ENCODE measurements at places on chromosomes 16 and 17.

- DNase-seq, result no peak
Measured at GRCh38 chr16:1907226-1907860, 10.9 kb downstream of the HS3ST6 start.

GRCh38 chr17:75086496-75087181 lies 1.1 kb upstream of the SLC16A5 start:
- DNase-seq, result no peak

- no peak for DNase-seq
Measured at GRCh38 chr17:77131904-77132303, 8.9 kb upstream of the SEC14L1 start.

DNA sequence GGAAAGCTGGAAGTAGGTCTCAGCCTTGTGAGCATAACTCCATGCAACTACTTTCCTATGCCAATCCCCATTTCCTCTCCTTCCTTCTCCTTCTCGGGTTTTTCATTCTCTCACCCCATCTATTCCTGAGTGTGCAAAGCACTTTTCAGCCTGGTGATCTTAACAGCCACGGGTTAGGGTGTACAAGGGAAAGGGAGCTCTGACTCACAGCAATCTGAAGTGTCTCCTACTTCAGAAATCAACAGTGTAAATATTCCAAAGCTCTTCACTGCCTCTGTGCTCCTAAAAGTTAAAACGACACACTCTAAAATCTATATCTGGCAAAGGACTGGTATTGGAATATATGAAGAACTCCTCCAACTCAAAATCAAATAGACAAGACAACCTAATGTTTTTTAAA lies 268.0 kb upstream of the IRX3 start:
- no peak for DNase-seq

GRCh38 chr17:79597040-79597439 lies 13.8 kb downstream of the RBFOX3 start:
- no peak for DNase-seq

GRCh38 chr16:89048871-89049422 lies 44.7 kb upstream of the ACSF3 start:
- no peak for DNase-seq

- no peak for DNase-seq
Measured at GRCh38 chr16:3881499-3881990, 1.0 kb upstream of the CREBBP start.
